ENCODE measurements at places on chromosomes 5 and 9.

- DNase-seq: no peak
Measured at GRCh38 chr5:136198453-136198852, 5.5 kb upstream of the SMIM32 start.

DNA sequence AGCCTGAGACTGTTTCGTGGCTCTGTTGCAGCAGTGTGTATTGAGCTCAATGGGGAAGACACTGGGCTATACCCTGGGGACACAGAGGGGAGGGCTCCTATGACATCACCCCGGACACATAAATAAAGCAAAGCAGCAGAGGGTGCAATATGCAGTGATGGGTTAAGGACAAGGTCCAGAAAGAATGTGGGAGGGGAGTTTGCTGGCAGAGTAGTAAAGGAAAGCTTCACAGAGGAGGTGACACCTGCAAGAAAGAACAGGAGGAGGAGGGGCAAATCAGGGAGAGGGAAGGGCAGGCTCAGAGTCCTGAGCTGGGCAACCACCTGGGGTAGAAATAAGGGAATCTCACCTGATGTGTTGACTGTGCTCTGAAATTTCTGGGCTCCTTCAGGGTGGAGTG lies 35.3 kb upstream of the CDKN2AIPNL start:
- DNase-seq: no peak

DNA sequence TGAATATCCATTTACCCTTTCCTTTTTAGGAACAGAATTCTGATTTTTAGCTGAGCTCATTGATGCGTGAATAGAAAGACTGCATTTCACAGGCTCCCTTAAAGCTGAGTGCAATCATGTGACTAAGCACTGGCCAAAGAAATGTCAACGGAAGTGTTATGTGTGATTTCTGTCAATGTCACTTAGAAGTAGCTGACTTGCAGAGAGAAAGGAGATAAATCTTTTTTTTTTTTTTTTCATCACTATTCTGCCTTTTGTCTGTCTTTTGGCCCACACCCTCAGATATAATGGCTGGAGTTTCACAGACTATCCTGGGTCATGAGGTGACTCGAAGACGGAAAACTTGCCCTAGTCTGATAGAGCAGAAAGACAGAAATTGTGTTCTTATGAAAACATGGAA lies 39.3 kb upstream of the SLC27A6 start:
- no peak for DNase-seq

DNA sequence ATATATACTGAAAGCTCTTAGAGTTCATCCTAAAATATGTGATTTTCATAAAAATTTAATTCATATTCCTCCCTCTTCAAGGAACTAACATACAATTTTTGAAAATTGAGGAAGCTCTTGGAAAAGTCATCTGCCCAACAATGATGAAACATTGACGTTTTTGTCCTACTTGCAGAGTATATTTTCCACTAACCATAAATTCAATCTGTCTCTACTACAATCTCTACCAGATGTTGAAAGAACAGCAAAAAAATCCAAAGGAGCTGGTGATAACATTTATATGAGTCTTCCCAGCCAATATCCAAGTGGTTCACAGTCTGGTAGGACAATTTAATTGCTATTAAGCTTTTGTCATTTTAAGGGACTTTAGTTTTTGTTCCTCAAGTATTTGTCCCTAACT lies 81.1 kb upstream of the NR3C1 start:
- DNase-seq: no peak

DNA sequence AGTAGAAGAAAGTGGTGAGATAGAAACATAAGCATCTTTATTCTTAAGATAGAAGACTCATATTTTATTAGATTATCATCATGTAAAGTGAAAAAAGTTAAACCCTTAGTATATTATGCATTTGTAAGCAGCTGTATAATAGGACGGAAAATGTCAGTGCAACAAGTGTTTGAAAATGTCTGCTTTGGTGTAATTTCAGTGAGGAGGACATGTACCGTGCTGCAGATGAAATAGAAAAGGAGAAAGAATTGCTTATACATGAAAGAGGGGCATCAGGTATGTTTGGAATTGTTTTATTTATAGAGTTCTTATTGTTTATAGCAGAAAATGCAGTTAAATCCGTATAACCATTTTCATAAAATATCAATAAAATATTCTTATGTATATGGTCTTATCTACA lies 8.9 kb downstream of the OTULIN start:
- DNase-seq: no peak

DNA sequence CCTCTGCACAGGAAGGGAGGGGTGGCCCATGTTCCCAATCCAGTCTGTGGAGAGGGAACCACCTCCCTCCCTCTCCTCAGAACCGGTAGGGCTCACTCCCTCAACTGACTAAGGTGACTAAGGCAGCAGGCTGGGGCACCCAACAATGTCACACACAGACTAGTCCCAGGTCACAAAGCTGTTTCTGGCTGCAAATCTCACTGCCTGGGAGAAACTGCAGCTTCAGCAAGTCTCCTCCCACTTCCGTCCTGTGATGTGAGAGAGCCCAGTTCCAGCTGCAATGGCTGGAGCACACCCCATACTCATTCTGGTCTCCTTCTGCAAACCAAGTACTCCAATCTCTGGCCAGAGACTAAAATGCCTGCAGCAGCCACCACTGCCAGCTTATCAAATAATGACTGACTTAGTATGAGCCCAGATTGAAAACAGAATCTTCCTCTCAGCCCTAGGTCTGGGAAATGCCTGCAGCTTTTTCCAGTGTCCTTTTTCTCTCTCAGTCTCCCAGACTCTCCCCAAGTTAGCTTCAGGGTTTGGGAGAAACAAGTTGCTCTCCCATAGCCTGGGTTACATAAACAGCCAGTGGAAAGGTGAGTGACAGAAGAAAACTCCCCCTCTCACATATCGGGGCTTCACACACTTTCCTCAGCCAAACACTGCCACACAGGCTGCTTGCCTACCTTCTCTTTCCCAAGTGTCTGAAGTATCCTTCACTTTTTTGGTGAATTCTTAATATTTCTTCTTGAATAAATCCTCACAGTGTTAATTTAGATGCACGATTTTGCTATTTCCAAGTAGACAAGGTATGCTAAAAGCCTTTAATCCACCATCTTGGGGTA lies 247.4 kb upstream of the RASA1 start:
- DNase-seq: no peak

Measured in nucleus accumbens (tissue), 56 donors.